ENCODE measurements at places on chromosomes 1 and 21.

GRCh38 chr1:1020000-1020404 is at the start of gene AGRN:
Gene AGRN, plus strand, starts transcription at chr1:1020120. Its CDS starts 53 bp downstream, at chr1:1020173.
- DNase-seq = no peak

- DNase-seq = no peak
Observed at GRCh38 chr21:40383951-40384350, 463.0 kb downstream of the DSCAM start.

GRCh38 chr1:201229771-201230635 is 39.4 kb downstream of the IGFN1 start:
- no peak for DNase-seq

- no peak for DNase-seq
Observed at GRCh38 chr1:61082311-61083012, at the start of gene NFIA. Gene NFIA, plus strand, starts transcription at chr1:61082561.

- DNase-seq = no peak
Observed at GRCh38 chr1:196607981-196608380, 259 bp downstream of the KCNT2 start.

DNA sequence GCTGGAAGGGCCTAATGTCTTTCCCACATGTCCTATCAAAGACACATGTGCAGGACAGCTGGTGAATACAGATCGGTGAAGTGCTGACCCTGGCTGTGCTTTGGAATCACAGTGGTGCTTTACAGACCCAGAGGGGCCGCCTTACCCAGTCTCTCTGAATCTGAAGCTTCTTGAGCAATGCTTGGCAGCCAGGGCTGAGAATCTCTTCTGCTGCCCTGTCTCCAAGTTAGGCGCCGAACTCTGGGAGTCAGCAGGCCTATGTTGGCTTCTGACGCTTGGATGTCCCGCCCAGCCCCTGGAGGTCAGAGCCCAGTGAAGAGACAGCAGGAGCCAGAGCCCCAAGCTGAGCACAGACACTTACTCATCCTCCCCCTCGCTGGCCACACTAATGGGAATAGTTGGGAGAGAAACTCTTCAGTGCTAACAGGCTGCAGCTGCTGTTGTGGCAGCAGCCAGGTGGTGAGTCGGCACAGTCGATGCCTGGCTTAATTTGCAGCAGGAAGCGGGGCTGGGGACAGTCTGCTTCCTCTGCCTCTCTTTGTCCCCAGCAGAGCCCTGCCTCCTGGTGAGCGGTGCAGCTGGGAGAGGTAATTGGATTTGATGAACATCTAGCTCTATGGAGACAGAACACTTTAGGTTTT is 68.1 kb downstream of the URB2 start:
- no peak for DNase-seq

DNA sequence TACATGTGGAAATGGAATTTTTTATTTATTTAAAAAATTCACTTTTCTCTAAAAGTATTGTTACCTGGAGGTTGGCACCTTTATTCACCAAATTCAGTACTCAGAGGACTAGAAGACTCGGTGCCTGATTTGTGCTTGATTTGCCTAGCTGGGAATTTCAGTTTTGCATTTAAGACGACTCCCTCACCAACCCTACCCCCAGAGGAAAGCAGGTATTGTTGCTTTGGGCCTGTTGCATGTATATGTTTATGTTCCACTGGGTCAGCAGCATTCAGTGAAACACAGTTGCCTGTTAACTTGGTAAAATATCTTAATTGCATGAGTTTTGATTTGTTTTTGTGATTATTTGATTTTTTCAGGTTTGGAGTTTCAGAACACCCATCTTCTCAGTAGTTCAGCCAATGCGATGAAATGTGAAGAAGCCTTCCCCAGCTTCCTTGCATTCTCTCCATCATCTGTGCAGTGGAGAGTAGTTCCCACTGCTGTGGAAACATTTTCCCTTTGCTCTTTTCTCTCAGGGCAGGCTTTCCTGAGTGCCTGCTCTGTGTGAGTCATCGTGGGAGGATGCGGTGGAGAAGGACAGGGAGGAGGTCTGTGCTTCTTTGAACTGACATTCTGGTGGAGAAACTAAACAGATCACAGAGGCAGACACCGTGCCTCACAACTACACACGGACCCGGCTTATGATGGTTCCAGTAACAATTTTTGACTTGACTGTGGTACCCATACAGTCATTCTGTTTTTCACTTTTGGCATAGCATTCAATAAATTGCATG is 6.4 kb downstream of the ADARB1 start:
- no peak for DNase-seq

DNA sequence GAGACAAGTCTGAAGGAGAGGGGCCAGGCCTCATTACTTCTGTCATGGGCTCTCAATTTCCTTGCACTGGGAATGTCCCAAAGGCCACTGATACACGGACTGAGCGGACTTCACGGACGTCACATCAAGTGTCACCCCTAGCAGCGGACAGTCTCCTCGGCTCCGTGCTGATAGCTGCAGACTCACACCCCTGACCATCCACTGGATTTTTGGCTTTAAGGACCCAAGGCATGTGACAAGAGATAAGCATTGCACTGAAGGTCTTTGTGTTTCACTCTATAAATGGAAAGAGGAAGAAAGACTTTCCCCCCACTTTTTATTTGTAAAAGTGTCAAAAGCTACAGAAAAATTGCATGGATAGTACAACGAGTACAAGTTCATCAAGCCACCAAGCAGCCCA is 200.4 kb upstream of the FGGY start:
- no peak for DNase-seq

GRCh38 chr1:67399199-67399993 is 30.8 kb downstream of the SERBP1 start:
- DNase-seq = no peak

GRCh38 chr1:8097077-8097799 is 71.1 kb upstream of the ERRFI1 start:
- no peak for DNase-seq

- no peak for DNase-seq
Observed at GRCh38 chr1:35663434-35663833, 22.1 kb upstream of the PSMB2 start.

DNA sequence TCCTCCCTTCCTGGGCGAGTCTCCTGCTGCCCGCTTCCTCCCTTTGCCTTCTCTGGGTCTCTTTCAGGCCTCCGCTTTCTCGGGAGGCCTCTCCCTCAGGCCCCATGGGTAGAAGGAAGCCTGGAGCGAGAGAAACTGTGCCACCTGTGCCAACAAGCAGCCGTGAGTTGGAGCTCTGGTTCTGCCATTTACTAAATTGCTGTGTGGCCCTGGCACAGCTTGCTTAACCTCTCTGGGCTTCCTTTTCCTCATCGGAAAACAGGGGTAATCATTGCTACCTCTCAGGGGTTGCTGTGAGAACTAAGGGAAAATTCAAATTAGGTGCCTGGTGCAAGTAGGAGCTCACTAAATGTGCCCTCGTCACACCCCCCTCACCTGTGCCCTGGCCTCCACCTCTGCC is 80.4 kb downstream of the PAX7 start:
- no peak for DNase-seq

- no peak for DNase-seq
Observed at GRCh38 chr1:237507005-237507404, 383.7 kb downstream of the ZP4 start.

DNA sequence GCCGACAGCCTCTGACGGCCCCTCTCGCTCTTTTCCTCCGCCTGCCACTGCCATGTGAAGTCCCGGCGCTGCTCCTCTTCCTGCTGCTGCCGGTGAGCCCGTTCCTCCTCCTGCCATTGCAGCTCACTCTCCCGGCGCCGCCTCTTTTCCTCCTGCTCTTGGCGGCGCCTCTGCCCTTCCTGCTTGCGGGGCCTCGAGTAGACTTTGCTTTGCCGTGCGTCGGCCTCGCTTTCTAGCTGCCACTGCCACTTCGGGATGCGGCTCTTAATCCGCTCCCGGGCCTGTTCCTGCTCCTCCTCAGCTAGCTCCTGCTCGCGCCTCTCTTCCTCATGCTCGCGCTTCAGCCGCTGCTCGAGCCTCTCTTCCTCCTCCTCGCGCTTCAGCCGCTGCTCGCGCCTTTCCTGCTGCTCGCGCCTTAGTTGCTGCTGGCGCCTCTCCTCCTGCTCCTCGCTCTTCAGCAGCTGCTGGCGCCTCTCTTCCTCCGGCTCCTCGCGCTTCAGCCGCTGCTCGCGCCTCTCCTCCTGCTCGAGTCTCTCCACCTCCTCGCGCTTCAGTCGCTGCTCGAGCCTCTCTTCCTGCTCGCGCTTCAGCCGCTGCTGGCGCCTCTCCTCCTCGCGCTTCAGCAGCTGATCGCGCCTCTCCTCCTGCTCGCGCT is 4.3 kb downstream of the TCHH start:
- DNase-seq = no peak

DNA sequence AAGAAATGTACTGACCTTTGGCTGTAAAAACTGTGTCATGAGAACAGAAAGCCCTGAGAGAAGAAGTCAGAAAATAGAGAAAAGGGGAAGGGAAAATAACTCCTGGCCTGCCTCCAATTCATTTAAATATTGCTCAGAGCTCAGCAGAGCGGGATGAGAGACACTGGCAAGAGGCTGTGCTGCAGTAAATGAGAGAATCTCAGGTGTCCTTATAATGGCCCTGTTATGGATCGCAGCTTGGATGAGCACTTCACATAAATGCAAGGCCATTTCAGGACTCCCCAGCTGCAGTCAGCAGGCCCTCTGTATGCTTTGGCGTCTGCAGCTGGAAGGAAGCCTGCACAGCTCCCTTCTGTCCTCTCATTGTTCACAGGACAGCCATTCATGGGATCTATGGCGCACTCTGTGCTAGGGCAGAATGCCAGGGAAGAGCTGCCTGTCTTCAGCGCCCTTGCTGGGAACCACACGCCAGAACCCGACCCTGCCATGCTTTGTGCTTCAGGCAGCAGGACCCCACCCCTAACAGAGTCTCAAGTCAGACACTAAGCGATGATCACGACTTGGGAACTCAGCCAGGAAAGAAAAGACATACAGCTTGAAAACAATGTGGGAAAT is 20.7 kb upstream of the ABCB10 start:
- no peak for DNase-seq

- no peak for DNase-seq
Observed at GRCh38 chr1:225851805-225852204, 30.4 kb downstream of the TMEM63A start.

GRCh38 chr1:225712391-225712790 is 59.5 kb upstream of the ENAH start:
- no peak for DNase-seq

- no peak for DNase-seq
Observed at GRCh38 chr1:67632811-67633655, 52.0 kb upstream of the GADD45A start.

DNA sequence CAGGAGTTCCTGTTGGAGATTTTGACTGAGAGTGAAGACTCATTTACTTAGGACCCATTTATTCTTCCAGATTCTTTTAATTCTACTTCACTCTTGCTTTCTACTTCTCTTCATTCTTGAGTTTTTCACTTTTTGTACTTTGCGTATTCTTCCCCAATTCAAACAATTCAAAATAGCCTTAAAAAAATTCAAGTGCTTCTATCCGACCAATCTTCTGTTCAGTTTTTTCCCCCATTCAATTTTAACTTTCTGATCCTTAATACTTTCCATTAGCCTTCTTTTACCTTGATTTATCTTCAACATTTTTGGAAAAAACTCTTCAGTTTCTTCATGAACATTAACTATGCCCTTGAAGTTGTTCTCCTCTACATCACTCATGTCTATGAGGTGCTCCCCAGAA is 21.1 kb downstream of the ZFYVE9 start:
- DNase-seq = no peak

GRCh38 chr21:26587736-26588201 is 14.7 kb upstream of the CYYR1 start:
- DNase-seq = no peak

- DNase-seq = no peak
Observed at GRCh38 chr21:31945141-31945540, 72.3 kb downstream of the HUNK start.

GRCh38 chr1:60483509-60483908 is 409.9 kb upstream of the C1orf87 start:
- DNase-seq = no peak

DNA sequence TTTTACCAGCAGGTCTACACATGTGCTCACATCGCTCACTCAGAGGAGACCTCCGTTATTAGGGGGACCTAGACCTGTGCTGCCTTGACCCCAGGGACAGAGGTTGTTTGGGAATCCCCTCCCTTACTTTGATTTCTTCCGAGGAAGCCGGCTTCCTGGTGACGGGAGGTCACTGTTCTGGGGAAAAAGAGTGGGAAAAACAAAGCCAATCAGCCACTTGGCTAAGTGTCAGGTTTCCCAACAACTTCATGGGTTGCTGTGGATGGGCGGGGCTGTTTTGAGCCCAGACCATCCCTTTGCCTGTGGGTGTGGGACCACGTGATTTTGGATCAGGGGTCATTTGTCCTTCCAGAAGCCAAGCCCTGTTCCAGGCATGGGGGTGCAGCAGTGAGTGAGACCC is 7.1 kb upstream of the KCNAB2 start:
- no peak for DNase-seq

GRCh38 chr1:210394281-210394821 is 65.6 kb downstream of the HHAT start:
- DNase-seq = no peak

GRCh38 chr1:32619701-32620485 is 30.5 kb downstream of the ZBTB8OS start:
- no peak for DNase-seq

GRCh38 chr1:213715182-213715581 is 272.6 kb upstream of the PROX1 start:
- no peak for DNase-seq

DNA sequence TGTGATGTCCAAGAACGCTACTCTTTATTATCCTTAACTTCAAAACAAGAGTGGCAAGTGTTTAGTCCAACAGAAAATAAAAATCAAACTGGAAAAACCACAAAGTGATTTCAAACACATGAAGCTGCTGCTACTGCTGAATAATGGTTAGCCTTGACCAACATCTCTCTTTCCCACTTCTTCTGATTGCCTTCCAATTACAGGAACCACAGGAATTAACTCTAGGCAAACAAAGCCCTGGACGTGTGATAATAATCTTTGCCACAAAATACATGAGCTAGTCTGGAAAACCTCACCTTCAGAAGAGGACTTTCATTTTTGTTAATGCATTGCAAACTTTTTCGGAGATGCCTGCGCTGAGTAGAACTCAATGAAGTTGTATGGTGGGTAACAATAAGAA is 48.6 kb upstream of the COL11A1 start:
- DNase-seq = no peak

DNA sequence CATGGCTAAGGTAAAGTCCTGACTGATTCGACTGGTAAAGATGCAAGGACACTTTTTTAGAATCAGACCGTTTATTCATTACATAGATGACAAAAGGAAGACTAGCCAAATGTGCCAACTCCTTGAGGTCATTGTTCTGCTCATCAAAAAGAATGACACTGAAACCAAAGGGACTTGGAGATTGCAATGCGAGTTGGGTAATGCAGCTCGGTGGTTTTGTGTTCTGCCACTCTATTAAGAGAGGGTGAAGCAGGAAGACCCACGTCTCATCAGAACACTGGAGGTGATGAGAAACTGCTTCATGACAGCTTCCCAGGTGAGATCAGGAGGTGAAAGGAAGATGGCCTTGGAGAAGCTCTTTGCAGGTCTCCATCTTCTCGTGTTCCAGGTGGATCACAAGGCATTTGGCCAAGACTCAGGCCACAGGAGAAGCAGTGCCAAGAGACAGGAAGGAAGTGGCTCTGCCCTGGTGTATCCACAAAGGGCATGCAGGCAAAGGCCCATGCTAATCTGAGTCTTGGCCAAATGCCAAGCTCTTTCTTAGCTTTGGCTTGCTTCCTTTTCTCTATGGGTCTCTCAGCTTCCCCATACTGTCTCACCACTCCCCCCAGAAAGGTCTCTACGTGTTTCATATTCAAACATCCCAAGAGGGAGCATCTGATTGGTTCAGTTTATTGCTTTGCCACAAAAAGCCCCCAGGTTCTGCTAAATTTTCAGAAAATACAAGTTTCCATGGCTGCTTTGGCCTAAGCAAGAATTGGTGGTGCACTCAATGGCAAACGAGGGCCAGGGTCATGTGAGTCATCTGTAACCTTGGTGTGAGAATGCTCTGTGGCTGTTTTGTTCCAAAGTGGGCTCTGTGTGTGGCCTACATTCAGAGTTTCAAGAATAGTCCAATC is 5.7 kb upstream of the CCT8 start:
- DNase-seq = no peak

Measured in stimulated activated CD8-positive, alpha-beta memory T cell treated with anti-CD3 and anti-CD28 coated beads, Interleukin-7, amount 100 ng/mL, for 1 hour (primary cell).